ENCODE measurements at places on chromosomes 12 and 14. TPM values are rescaled to one million over a fixed set of nuclear protein-coding genes. Genes with fewer than 3 reads are reported as not detected.

Gene ZNF385A
- total RNA-seq = 2.7 TPM

DNA sequence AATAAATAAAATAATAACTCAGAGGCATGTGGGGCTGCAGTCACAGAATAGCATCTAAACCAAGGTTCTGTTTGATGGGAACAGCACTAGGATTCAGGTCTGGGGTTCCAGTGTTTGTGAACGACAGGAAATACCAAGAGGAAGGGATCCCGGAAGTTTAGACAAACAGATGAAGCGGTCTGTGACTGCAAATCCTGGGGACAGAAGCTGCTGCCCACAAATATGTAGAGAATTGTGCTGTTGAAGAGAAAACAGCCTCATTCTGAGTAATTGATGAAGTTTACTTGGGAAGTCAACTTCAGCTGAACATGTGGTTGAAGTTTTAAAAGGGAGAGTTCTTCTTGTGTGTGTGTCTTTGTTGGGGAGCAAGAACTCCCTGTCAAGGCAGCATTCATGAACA is 98.4 kb upstream of the TBX5 start:
- DNase-seq = no peak
- peaks cover 35% of the 10 kb centered on the region for H3K27me3 ChIP-seq
- no peak overlapping the region for H3K4me3 ChIP-seq
- H3K36me3 ChIP-seq = no peaks in the 10 kb centered on the region
- H3K4me1 ChIP-seq = no peaks in the 10 kb centered on the region
- H3K27ac ChIP-seq = no peak overlapping the region

Gene PTPRO
- 1.3 TPM for total RNA-seq

DNA sequence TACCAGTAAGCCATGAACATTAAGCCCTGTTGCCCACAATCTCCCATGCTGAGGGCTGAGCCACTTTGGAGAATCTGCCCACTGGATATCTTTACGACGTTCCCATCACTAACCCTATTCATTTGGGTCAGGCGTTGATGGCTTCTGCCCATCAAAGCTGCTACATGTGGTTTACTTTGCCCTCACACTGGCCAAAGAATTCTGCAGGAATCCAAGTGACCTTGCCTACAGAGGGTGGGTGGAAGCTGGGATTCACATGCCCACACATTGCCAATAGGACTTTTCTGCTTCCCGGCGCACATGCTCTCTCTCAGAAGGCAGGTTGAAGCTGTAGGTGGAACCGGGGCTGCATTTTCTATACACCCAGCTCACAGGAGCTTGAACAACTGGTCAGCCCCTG is 28.3 kb downstream of the OAS2 start:
- no peaks in the 10 kb centered on the region for H3K4me1 ChIP-seq
- H3K4me3 ChIP-seq = no peak overlapping the region
- no peak overlapping the region for H3K27ac ChIP-seq
- no peak for DNase-seq
- peaks cover 4% of the 10 kb centered on the region for H3K27me3 ChIP-seq

DNA sequence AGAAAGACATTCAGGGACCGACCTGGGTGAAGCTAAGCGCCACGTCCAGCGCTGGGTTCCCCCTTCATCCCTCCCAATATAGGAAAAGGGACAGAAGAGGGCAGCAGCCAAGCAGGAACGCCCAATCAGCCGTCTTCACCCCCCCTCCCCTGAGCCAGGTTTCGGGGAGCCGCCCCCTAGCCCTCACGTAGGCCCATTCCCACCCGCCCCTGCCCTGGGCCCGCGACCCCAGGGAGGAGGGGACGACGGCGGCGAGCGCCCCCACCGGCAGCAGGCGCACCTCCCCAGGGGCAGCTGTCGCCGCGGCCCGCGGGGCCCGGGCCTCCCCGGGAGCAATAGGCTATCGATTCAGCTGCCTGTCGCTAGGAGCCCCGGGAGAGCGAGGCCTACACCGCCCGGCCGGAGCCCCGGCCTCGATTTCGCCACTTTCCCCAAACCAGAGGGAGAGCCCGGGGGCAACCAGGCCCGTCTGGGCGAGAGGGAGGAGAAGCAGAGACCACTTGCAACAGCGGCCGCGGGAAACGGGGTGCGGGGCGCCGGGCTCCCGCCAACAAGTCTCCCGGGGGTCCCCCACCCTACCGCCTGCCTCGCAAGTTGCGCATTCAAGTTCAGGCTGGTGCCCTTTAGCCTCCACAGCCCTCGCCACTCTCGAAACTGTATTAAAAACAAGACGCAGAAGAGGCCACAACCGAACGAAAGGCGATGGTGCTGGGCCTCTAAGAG is 1.3 kb downstream of the DCAF5 start:
- peak; percentile 86 for DNase-seq
- H3K4me1 ChIP-seq = peaks cover 10% of the 10 kb centered on the region
- peak overlapping the region; percentile 98 for H3K4me3 ChIP-seq
- H3K27me3 ChIP-seq = no peaks in the 10 kb centered on the region
- H3K36me3 ChIP-seq = peaks cover 7% of the 10 kb centered on the region
- peak overlapping the region; percentile 97 for H3K27ac ChIP-seq

DNA sequence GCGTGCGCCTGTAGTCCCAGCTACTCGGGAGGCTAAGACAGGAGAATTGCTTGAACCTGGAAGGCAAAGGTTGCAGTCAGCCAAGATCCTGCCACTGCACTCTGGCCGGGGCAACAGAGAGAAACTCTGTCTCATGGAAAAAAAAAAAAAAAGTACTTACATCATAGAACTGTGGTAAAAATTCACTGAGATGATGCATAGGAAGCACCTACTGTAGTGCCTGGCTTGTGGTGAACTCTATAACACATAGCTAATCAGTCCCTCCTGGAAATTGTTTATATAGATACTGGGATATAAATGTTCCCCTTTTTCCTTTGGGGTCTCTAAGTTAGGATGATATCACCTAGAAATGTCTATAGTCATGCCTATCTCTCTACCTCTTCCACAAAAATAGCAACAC is 89.7 kb upstream of the CPM start:
- H3K27ac ChIP-seq = no peak overlapping the region
- no peak overlapping the region for H3K4me3 ChIP-seq
- H3K36me3 ChIP-seq = no peaks in the 10 kb centered on the region
- H3K27me3 ChIP-seq = no peaks in the 10 kb centered on the region
- no peak for DNase-seq

GRCh38 chr12:72081777-72082176 is 143.1 kb downstream of the TPH2 start:
- no peak overlapping the region for H3K4me3 ChIP-seq
- H3K27me3 ChIP-seq = no peaks in the 10 kb centered on the region
- H3K4me1 ChIP-seq = peaks cover 3% of the 10 kb centered on the region
- peak; percentile 71 for DNase-seq
- no peak overlapping the region for H3K27ac ChIP-seq

DNA sequence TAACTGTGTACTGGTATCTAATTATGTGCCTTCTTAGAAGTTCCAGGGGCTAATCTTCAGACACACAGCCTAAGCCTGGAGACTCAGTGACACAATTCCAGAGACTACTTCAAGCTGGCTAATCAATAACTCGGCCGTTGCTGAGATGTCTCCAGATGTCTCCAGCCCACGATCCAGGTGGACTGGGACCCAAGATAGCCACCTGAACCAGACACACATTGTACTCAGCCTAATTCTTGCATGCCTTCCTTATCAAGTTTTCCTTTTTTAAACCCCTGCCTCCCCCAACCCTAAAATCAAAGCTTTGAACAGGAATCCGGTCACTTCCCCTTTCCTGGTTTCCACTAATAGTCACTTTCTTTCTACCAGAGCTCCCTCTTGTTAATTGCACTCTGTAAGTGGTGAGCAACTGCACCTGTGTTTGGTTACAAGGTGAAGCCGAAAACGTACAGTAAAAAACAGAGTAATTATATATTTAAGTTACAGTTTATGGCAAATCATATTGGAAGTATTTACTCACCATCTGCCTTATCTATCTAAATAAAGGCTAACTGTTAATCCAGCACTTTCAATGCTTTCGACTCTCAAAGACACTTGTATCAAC is 39.8 kb upstream of the PTGDR start:
- H3K27me3 ChIP-seq = no peaks in the 10 kb centered on the region
- H3K4me1 ChIP-seq = no peaks in the 10 kb centered on the region
- H3K36me3 ChIP-seq = no peaks in the 10 kb centered on the region

DNA sequence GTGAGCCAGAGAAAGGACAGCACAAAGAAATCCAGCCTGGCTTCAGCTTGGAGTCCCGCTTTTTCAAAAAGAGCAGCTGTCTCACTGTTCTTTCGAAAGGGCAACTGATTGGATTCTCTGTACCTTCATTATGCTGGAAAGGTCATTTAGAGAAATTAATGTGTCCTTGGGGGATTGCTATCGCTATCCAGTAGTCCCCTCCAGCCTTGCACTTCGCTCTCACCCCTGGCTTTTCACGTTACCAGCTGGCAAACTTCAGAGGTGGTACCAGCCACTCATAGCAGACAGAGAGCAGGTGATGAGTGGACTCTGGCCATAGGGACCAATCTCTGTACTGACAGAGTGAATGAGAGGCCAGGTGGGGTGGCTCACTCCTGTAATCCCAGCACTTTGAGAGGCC is 11.8 kb upstream of the NUAK1 start:
- no peaks in the 10 kb centered on the region for H3K36me3 ChIP-seq
- peaks cover 5% of the 10 kb centered on the region for H3K27me3 ChIP-seq
- H3K4me3 ChIP-seq = no peak overlapping the region

All from muscle of leg (tissue), 16 donors.